ENCODE measurements at places on chromosomes 1 and 21.
A peak's percentile ranks its signal among the peaks of the same experiment; 100 is the strongest.

DNA sequence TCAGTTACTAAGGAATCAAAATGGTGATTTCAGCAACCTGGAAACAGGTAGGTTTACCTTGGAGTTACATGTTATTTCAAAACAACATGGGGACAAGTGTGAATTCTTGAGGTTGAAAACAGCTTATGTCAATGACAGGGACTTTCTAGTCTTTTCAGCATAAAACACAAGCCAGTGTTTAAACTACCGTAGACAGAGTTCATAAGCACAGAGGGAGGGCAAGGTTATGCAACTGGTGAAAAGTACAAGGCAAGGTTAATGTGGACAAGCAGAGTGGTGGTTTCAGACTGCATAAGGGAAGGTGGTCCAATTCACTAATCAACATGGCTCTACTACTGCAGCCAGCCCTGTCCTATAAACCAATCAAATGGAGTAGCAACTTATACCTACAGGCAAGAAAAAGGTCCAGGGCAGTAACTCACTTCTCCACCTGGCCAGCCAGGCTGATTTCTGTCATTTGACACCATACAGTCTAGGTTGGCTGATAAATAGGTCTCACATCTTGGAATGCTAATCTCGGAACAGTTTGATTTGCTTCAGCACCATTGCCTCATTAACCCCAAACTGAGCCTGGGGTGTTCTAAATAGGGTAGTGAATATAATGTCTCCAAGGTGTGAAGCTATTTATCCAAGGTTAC is 250.3 kb upstream of the PROX1 start:
- DNase-seq, result no peak

GRCh38 chr1:157157501-157158190 is 19.5 kb upstream of the ETV3 start:
- no peak for DNase-seq

GRCh38 chr1:22077728-22078127 is 25.2 kb downstream of the CDC42 start:
- no peak for DNase-seq

DNA sequence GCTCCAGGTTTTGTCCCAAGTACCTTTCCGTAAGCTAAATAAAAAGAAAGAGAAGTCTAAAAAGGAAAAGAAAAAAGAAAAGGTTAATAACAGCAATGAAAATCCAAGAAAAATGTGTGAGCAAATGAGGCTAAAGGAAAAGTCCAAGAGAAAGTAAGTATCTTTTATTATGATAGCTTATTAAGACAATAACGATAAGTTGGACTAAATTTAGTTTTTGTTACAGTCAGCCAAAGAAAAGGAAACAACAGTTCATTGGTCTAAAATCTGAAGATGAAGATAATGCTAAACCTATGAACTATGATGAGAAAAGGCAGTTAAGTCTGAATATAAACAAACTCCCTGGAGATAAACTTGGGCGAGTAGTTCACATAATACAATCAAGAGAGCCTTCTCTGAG is 31.5 kb downstream of the BRDT start:
- no peak for DNase-seq

- DNase-seq, result no peak
Measured at GRCh38 chr1:55051621-55052020, 12.3 kb downstream of the PCSK9 start.

DNA sequence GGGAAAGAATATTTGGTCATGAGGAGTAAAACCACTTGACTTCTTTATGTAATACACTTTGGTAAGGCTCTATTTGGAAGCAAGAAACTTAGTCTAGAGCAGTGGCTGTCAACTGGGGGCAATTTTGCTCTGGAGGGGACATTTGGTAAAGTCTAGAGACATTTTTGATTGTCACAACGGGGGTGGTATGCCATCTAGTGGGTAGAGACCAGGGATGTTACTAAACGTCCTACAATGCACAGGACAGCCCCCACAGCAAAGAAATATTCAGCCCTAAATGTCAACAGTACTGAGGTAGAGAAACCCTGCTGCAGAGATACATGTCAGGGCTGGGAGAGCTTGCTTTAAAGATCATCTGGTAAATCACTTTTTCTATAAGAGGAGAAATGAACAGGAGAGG is 13.5 kb downstream of the FUCA1 start:
- DNase-seq, result peak; percentile 22

GRCh38 chr1:182059936-182060335 is 1.6 kb downstream of the ZNF648 start:
- no peak for DNase-seq

DNA sequence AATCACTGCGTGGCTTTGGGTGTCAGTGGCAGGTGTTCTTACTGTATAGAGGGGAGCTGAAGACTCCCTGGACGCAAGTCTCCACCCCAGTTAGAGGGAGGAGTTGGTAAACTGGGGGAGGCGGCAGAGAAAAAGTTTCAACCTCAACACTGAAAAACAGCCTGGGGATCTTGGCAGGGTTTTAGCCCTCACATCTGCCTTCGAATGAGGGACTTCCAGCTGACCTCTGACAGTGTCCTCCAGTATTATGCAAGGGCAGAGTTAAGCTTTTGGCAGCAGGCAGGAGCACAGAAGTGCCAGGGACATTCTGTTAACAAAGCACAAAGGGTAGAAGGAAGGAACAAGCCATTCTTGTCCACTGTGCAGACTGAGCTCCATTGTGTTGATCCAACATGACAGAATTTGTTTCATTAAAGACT is 41.2 kb upstream of the RAB4A start:
- DNase-seq, result no peak

All from CD4-positive, alpha-beta T cell treated with Interleukin-17A for 1 hour (primary cell).